Ecto neural progenitor cell (in vitro differentiated cells): ENCODE measurements at places on chromosomes 3 and 15.

DNA sequence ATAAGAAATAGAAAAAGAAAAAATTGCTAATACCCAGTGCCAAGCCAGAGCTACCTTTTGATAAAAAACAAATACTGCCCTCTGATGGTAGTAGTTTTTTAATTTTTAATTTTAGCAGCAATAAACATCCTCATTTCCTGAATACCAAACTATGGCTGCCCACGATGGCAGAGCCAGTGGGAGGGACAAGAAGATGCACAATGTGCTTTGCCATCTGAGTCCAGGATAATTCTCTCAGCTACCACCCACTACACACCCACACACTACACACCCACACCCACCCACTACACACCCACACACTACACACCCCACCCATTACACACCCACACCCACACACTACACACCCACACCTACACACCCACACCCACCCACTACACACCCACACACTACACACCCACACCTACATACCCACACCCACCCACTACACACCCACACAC lies 17.8 kb downstream of the CEP19 start:
- DNase-seq, result no peak

DNA sequence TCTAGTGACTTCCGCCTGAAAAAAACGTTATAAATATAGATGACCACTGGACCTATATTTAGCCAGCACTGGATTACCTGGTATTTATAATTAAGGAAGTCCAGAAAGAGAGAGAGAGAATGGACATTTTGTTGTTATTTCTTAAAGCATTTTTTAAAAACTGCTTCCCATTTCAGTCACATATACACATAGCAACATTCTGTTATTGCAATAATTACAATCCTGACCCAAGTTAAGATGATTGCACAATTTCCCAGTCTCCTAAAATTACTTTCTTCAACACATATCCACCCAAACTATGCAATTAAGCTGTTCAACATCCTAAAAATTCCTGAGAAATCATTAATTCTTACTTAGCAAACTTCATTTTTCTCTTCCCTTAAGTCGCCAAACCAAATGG lies 37.7 kb downstream of the PCSK6 start:
- no peak for DNase-seq

- DNase-seq, result no peak
Observed at GRCh38 chr3:119161240-119161639, 12.2 kb upstream of the UPK1B start.

- no peak for DNase-seq
Observed at GRCh38 chr3:89221924-89222323, 114.5 kb downstream of the EPHA3 start.

DNA sequence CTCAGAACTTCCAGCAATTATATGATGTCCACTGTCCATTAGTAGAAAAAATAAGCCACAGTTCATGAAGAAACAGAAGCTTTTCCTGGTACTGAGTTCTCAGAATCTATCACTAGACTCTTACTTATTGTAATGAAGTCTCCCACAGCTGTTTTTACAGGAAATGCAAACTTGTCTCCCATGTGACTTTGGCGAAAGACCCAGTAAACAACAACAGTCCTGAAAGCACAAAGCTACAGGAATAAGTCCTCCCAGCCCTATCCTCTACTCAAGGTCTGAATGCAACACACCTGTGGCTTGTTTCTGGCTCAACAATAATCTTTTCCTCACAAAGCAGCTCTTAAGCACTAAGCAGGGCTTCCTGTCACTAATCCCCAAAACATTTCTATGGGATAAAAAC lies 55.9 kb downstream of the EOMES start:
- DNase-seq, result no peak

DNA sequence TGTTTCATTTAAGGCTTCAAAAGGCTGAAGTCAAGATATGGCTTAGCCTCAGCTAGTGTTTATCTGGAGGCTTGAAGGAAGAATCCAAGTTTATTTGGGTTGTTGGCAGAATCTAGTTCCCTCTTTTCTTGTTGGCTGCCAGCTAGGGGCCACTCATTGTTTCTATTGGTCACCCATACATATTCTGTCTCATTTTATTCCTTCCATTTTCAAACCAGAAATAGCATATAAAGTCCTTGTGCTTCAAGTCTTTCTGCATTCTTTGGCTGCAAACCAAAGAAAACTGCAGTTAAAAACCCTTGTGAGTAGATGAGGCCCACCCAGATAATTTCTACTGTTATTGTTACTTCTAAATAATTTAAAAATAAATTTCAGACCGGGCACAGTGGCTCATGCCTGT lies 301.7 kb downstream of the OXSM start:
- no peak for DNase-seq
